Osteocyte (in vitro differentiated cells): ENCODE measurements at places on chromosomes 7 and 10. TPM values are rescaled to one million over a fixed set of nuclear protein-coding genes. Genes with fewer than 3 reads are reported as not detected.
A peak's percentile ranks its signal among the peaks of the same experiment; 100 is the strongest.

CFAP69 gene
- 0.86 and 1.1 TPM in 2 replicates for total RNA-seq

LIPK gene
- total RNA-seq: not detected in 2 replicates

GRCh38 chr10:32347363-32348022 is 535 bp upstream of the EPC1 start:
- peak overlapping the region; percentile 75 for H3K4me3 ChIP-seq
- DNase-seq: no peak
- H3K36me3 ChIP-seq: peaks cover 5% of the 10 kb centered on the region
- peak overlapping the region; percentile 38 for H3K27ac ChIP-seq
- peaks cover 42% of the 10 kb centered on the region for H3K4me1 ChIP-seq

DNA sequence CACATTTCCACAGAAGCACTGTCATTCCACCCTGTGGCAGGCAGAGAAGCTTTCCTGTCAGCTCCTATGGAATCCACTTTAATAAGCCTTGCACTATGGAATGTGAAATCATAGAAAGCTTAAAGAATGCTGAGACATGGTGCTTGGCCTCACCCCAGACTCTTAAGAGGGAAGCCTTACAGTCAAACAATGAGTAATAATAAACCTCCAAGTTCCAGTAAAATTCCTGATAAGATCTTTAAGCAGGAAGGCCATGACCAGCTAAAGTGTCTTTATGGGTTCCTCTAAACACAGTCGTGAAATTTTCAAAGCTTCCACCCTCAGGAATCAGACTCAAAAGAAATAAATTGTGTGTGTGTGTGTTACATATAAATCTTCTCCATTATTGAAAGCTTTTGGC is 11.9 kb upstream of the TEX36 start:
- no peaks in the 10 kb centered on the region for H3K36me3 ChIP-seq
- DNase-seq: no peak
- H3K4me3 ChIP-seq: no peak overlapping the region
- peaks cover 27% of the 10 kb centered on the region for H3K27me3 ChIP-seq

- H3K27me3 ChIP-seq: peaks cover 13% of the 10 kb centered on the region
- no peaks in the 10 kb centered on the region for H3K36me3 ChIP-seq
- H3K4me1 ChIP-seq: no peaks in the 10 kb centered on the region
Observed at GRCh38 chr7:29254591-29254990, 60.0 kb downstream of the CHN2 start.

DNA sequence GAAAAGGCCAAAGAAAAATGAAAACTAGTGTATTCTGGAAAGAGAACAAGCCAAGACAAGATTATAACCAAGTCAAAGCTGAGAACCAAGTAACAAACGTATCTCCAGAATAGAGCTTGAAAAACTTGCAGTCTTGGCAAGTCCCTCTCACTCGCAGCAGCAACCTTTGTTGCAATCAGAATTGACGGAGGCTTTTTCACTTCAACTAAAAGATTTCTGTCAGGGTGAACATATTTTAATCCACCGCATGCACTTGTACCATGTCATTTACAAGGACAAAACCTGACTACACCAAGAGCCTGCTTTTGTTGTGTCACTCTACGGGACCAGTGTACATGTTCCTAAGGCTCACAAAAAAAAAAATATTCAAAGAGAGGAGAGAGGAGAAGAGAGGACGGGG is 122.0 kb downstream of the CHCHD3 start:
- H3K36me3 ChIP-seq: peaks cover 4% of the 10 kb centered on the region
- H3K4me1 ChIP-seq: peaks cover 11% of the 10 kb centered on the region
- no peak overlapping the region for H3K4me3 ChIP-seq

GRCh38 chr7:42573881-42574672 is 337.1 kb upstream of the GLI3 start:
- H3K4me3 ChIP-seq: no peak overlapping the region
- H3K36me3 ChIP-seq: no peaks in the 10 kb centered on the region
- peaks cover 13% of the 10 kb centered on the region for H3K4me1 ChIP-seq
- no peak overlapping the region for H3K27ac ChIP-seq
- DNase-seq: no peak
- peaks cover 73% of the 10 kb centered on the region for H3K27me3 ChIP-seq

DNA sequence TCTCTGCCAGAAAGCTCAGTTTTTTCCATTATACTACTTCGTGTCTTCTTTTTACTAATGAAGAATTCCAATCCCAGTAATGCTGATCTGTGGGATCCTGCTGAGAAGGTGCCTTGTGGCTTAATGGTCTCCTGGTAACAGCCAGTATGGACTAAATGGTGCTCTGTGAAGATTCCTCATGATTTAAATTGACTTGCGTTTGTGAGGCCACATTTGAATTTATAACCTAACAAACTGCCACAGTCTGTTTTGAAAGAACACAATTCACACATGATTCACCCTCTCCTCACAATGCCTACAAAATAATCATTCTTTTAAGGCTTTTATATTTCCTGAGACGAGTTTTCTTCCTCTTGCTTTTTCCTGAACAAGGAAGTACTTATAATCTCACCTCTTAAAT is 140.0 kb downstream of the MBL2 start:
- H3K36me3 ChIP-seq: no peaks in the 10 kb centered on the region
- no peak overlapping the region for H3K4me3 ChIP-seq
- peaks cover 8% of the 10 kb centered on the region for H3K4me1 ChIP-seq

DNA sequence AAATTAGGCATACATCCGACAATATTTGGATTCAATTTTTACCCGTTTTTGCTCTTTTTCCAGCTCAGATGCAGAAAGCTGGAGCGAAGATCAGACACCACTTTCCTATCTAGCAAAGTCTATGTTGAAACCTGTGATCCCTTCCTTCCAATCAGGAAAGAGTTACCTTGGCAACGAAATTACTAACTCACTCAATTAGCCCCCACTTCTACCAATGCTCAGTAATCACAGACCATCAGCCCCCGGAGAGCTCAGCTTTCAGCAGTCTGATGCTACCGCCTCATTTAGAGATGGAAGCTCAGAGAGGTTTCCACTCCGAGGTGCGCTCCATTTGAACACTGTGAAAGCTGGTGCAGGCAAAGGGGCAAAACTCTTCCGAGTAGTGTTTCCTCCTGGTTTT is 6.7 kb downstream of the FRAT1 start:
- DNase-seq: no peak
- no peak overlapping the region for H3K27ac ChIP-seq
- peaks cover 14% of the 10 kb centered on the region for H3K36me3 ChIP-seq
- peaks cover 14% of the 10 kb centered on the region for H3K4me1 ChIP-seq

- DNase-seq: no peak
- H3K4me1 ChIP-seq: peaks cover 3% of the 10 kb centered on the region
- no peak overlapping the region for H3K27ac ChIP-seq
- H3K27me3 ChIP-seq: no peaks in the 10 kb centered on the region
- H3K4me3 ChIP-seq: no peak overlapping the region
Observed at GRCh38 chr7:95730493-95731280, 41.7 kb upstream of the DYNC1I1 start.

GRCh38 chr7:18906901-18907300 is 210.5 kb downstream of the TWIST1 start:
- no peak for DNase-seq
- H3K27ac ChIP-seq: no peak overlapping the region
- H3K27me3 ChIP-seq: no peaks in the 10 kb centered on the region
- H3K4me1 ChIP-seq: peaks cover 3% of the 10 kb centered on the region
- H3K36me3 ChIP-seq: no peaks in the 10 kb centered on the region
